ENCODE measurements at places on chromosomes 5 and 9.

DNA sequence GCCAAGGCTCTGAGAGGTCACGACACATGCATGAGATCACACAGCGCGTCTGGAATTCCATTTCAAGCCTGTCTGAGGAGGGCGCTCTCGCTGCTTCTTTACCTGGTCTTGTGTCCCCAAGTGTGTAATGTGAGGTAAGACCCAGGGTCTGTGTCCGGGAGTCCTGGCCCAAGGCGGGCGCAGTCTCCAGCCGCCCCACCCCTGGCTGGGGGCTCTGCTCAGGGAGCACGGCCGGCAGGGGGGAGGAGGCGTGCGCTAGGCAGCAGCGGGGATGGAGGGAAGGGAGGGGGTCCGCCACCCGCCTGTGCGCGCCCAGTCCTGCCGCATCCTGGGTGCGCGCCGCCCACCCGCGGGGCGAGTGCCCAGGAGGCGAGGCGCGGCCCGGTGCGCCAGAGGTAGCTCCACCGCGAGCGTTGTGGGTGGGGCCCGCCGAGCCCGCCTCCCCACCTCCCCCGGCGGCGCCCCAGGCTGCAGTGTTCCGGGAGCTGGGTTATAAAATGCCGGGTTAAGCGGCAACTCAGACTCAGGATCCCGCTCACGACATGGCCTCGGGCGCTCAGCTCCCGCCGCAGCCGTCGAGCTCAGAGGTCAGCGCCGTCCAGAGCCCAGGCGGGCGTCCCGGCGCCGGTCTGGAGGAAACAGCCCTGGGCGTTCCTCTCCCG is at the start of gene CCNI2:
Gene CCNI2, plus strand, starts transcription at position 473 of the 662 bp plus-strand sequence. Its CDS starts 70 bp downstream, at position 543.
- peak; percentile 28 for DNase-seq

GRCh38 chr5:86748538-86749105 is 130.9 kb downstream of the COX7C start:
- no peak for DNase-seq

DNA sequence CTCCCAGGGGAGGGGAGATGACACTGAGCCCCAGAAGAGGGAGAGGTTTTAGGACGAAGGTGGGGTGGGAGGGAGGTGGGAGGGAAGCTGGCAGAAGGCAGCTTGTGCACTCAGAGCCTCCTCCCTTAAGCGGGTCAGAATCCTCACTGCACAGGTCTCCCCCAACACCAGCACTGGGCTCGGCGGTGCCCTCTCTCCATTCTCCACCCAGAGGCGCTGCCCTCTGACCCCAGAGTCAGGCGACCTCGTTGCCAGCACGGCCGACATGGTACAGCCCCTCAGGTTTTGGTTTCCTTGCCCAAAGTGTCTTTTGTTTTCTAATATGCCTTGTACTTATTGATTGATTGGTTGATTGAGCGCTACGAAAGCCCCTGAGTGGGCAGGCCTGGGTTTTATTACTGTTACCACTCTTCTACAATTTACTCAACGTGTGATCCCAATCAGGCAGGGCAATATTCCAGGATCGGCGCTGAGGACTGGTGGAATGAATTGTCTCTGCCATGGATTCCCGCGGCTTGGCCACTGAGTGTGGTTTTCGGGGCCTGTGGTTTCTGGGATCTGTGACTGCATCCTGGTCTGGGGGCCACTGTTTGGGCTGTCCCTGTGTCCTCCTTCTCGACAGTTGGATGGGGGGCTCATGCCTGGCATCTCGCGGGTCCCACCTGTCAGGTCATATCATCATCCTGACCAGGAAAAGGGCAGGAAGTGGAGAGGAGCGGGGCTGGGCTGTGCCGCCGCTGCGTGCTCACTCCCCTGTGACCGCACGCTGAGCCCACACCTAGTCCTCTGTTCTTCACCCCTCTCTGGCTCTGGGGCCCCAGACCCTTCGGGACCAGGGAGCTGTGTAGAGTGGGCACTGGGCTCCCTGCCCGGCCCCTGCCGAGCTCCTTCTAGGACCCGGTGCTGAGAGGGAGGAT is 9.6 kb upstream of the FCN2 start:
- no peak for DNase-seq

GRCh38 chr5:37110135-37110534 is 139.0 kb downstream of the CPLANE1 start:
- no peak for DNase-seq

GRCh38 chr9:29548436-29548835 is 1975.2 kb upstream of the C9orf72 start:
- no peak for DNase-seq

DNA sequence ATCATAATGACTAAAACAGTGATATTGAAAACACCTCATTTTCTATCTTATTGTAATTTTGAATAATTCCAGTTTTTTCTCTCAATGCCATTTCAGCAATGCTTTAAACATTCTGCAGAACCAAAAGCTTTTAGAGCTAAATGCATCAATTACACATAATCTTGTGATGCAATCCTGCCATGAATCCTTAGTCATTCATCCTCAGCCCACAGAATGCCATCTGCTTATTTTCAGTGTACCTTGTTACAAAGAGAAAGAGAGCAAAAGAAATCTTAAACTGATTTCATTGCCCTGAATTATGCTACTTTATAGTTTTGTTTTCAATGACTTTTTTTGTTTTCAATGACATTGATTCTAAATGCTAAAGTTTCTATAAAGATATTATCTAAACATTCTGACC is 1234.8 kb upstream of the C9orf72 start:
- no peak for DNase-seq

- no peak for DNase-seq
Measured at GRCh38 chr9:82673919-82674318, 389.0 kb downstream of the RASEF start.

- DNase-seq, result peak; percentile 59
Measured at GRCh38 chr5:177317959-177318377, 6.3 kb upstream of the MXD3 start.

- no peak for DNase-seq
Measured at GRCh38 chr5:39995990-39996389, 571.2 kb upstream of the DAB2 start.

DNA sequence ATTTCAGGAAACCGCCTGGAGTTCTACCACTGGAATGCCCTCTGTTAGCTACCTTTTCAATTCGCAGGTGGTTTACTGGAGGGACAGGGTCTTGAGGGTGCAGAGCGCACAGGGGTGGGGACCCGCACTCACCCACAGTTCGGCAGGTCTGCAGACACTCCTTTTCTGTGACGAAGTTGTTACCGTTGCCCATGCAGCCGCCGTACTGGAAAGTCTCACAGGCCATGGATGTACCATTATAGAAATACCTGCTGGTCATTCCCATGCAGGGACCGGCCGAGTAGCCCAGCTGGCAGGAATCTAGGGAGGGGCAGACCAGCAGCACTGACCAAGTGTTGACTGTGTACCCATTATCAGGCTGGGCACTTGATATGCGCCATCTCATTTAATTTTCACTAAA is 16.8 kb downstream of the AMBP start:
- no peak for DNase-seq

DNA sequence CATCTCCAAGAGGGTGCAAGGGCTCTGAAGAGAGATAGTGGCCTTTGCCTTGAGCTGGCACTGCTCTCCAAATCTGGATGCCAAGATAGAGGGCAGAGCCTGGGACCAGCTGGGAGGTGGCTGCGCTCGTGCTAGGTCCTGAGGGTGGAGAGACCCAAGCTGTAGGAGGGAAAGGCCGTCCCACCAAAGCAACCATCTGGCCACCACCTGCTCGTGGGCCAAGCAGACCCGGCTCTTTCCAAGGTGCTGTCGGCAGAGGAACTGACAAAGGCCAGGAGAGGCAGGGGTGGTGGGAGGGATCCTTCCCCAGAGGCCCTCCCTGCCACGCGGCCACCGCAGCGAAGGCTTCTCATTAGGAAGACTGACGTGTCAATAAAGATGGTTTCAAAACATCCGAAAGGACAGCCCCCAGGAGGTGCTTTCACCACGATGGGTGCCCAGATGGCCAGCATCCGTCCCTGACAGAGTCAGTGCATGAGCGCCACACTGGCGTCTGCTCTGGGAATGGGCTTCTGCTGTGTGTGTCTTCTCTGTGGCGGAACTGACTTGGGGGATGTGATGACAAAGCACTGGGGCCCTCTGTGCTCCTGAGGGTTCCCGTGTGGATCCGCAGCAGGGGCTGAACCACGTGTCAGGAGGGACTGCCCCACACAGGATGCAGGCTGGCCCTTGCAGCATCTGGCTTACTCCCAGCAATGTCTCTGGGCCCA is 213.5 kb downstream of the FANCC start:
- DNase-seq, result no peak

GRCh38 chr9:35669331-35670145 is 4.2 kb upstream of the CA9 start:
- DNase-seq, result no peak

DNA sequence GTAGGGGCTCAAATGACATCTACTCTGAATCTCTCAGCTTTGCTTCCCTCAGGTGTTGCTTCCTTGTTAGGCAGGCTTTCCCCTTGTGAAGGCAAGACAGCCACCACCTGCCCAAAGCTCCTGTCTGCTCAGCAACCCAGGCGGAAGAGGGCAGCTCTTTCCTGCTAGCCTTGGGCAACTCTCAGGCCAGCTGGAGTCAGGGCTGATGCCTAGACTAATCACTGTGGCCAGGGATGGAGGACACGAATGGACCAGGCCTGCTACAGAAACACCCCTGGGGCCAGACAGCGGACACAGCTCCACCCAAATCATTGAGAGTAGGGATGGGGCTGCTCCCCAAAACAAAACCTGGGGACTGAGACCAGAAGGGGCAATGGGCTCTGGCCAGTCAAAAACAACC is 138.0 kb downstream of the MTX3 start:
- no peak for DNase-seq

- no peak for DNase-seq
Measured at GRCh38 chr5:93117751-93118531, 463.1 kb downstream of the NR2F1-AS1 start.

DNA sequence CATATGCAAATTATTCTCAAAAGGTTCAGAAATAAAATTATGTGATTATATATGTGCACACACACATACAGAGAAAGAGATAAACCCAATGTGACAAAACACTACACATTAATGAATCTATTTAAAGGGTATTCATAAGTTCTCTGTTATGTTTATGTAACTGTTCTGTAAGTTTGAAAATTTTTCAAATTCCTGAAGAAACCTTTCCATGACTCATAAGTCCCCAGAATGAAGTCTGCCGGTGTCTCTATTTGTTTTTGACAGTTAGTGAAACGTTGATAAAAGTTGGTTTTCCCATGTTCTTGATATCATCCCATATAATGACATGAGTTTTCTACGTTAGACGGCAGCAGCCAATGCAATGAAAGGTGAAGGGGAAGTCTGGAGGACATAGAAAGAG is 199.5 kb upstream of the PUM3 start:
- no peak for DNase-seq

DNA sequence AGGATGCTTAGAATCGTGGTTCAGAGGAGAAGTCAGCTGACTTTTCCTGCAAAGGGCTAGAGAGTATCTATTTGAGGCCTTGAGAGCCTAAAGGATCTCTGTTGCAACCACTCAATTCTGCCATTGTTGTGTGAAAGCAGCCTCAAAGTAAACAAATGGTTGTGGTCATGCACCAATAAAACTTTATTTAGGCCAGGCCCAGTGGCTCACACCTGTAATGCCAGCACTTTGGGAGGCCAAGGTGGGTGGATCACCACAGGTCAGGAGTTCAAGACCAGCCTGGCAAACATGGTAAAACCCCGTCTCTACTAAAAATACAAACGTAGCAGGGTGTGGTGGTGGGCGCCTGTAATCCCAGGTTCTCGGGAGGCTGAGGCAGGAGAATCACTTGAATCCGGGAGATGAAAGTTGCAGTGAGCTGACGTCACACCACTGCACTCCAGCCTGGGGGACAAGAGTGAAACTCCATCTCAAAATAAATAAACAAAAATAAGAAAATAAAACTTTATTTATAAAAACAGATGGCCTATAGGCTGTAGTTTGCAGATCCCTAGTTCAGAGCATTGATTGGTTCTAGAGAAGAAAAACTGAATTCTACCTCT is 135.9 kb upstream of the KLF4 start:
- DNase-seq, result no peak

DNA sequence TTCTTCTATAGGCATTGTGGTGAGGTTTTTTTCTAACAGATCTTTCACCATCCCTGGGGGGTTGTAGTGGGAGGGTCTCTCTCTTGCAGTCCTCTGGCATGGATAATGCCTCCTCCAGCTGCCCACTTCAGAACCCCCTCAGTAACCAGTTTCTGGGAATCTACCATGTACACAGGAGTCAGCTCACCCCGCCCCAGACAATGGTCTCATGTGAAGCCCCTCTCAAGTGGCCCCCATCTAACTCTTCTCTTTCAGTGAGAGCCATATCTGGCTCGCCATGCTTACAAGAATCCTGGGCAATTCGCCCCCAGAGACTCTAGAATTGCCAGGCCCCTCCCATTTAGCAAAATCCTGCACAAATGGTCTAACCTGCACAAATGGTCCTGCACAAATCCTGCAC is 144.4 kb upstream of the FSTL4 start:
- no peak for DNase-seq

DNA sequence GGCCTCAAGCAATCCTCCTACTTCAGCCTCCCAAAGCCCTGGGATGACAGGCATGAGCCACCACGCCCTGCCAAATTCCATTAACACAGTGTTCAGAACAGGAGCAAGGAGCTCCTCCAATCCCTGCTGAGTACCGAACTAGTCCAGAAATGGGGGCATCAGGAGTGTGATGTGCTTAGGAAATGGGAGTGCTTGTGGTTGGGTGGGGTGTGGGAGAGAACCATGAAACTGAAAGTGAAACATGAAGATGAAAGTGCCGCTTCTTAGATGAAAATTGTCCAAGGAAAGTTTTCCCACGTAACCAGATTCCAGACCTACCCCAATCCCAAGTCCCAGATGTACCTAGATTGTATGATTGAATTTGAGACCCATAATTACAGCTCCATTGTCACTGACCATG is 16.7 kb upstream of the ZNF131 start:
- no peak for DNase-seq

DNA sequence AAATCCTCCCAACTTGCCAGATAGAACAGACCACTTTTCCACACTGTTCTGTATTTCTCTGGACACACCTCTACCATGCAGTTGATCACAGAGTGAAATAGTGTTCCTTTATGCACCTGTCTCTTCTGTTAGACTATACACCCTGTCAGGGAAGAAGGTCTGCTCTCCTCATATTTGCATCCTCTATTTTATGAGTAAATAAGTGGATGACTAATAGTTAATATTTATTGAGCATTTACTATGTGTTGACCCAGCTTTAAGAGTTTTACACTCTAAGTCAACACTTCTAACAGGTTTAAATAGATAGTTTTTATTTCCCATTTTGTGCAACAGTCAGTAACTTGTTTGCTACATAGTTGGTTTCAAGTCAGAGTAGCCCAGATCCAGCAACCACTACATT is 452.8 kb upstream of the MPDZ start:
- no peak for DNase-seq

- DNase-seq, result no peak
Measured at GRCh38 chr5:40480392-40480791, 199.3 kb upstream of the PTGER4 start.

DNA sequence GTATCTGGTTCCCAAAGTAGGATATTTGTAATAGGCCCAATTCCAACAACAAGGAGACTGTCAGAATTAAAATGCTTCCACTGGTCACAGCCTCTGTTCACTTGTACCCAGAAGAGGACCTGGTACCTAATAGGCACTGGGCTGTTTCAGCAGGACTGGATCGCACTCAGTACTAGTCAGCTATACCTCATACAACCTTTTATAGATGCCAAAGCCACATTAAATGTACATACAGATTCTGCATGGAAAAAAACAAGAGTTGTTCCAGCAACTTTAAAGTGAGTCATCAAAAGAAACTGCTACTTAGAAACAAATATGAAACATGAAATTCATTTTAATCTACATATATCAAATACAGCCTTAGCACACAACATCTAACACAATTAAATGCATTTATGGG is 87.5 kb downstream of the GPR21 start:
- no peak for DNase-seq

GRCh38 chr5:146213210-146213826 is 9.9 kb downstream of the RBM27 start:
- DNase-seq, result no peak
